ENCODE measurements at places on chromosomes 1 and 21. TPM values are rescaled to one million over a fixed set of nuclear protein-coding genes. Genes with fewer than 3 reads are reported as not detected.

- H3K27ac ChIP-seq: peak overlapping the region; percentile 15
- no peaks in the 10 kb centered on the region for H3K36me3 ChIP-seq
- H3K4me3 ChIP-seq: no peak overlapping the region
- DNase-seq: no peak
Observed at GRCh38 chr21:15121655-15122120, 56.9 kb upstream of the NRIP1 start.

GRCh38 chr1:186093437-186093836 lies 281.6 kb downstream of the TPR start:
- H3K4me3 ChIP-seq: no peak overlapping the region

- no peak overlapping the region for H3K4me3 ChIP-seq
- no peaks in the 10 kb centered on the region for H3K36me3 ChIP-seq
- peaks cover 18% of the 10 kb centered on the region for H3K4me1 ChIP-seq
- DNase-seq: no peak
- peaks cover 8% of the 10 kb centered on the region for H3K27me3 ChIP-seq
Observed at GRCh38 chr21:33189824-33190223, 39.9 kb upstream of the IFNAR2 start.

- DNase-seq: no peak
- H3K27me3 ChIP-seq: no peaks in the 10 kb centered on the region
Observed at GRCh38 chr1:204541626-204542025, 25.4 kb downstream of the MDM4 start.

- H3K4me1 ChIP-seq: no peaks in the 10 kb centered on the region
- H3K4me3 ChIP-seq: no peak overlapping the region
- no peaks in the 10 kb centered on the region for H3K27me3 ChIP-seq
- no peaks in the 10 kb centered on the region for H3K36me3 ChIP-seq
- no peak for DNase-seq
- H3K27ac ChIP-seq: no peak overlapping the region
Observed at GRCh38 chr21:32007456-32007855, 134.6 kb downstream of the HUNK start.

- no peak overlapping the region for H3K27ac ChIP-seq
- DNase-seq: no peak
Observed at GRCh38 chr1:243325305-243325890, 69.6 kb downstream of the SDCCAG8 start.

GRCh38 chr21:45993210-45994085 lies 11.9 kb downstream of the COL6A1 start:
- no peak overlapping the region for H3K4me3 ChIP-seq
- H3K27ac ChIP-seq: no peak overlapping the region
- H3K27me3 ChIP-seq: no peaks in the 10 kb centered on the region
- H3K4me1 ChIP-seq: no peaks in the 10 kb centered on the region
- H3K36me3 ChIP-seq: no peaks in the 10 kb centered on the region

The GNAT2 gene
- total RNA-seq: 0.14 TPM

The AGL gene
- total RNA-seq: 9.5 TPM

The CFHR4 gene
- total RNA-seq: 0.19 TPM

The PRELP gene
- total RNA-seq: 0.09 TPM
